ENCODE measurements at places on chromosomes 1 and 21. TPM values are rescaled to one million over a fixed set of nuclear protein-coding genes. Genes with fewer than 3 reads are reported as not detected.

- no peak for DNase-seq
These were observed 209.9 kb downstream of the FAF1 start for GRCh38 chr1:50750021-50750619.

- DNase-seq, result peak; percentile 68
These were observed 22.9 kb upstream of the FAM20B start for GRCh38 chr1:179002552-179003345.

- DNase-seq, result no peak
These were observed 411.1 kb upstream of the CXADR start for GRCh38 chr21:17101696-17102095.

- no peak for DNase-seq
These were observed 72.7 kb upstream of the FAM20B start for GRCh38 chr1:178953034-178953433.

- no peak for DNase-seq
These were observed 130.0 kb upstream of the KCNJ15 start for GRCh38 chr21:38126666-38127303.

GRCh38 chr1:99216956-99217355 lies 47.3 kb upstream of the PLPPR4 start:
- DNase-seq, result no peak

DNA sequence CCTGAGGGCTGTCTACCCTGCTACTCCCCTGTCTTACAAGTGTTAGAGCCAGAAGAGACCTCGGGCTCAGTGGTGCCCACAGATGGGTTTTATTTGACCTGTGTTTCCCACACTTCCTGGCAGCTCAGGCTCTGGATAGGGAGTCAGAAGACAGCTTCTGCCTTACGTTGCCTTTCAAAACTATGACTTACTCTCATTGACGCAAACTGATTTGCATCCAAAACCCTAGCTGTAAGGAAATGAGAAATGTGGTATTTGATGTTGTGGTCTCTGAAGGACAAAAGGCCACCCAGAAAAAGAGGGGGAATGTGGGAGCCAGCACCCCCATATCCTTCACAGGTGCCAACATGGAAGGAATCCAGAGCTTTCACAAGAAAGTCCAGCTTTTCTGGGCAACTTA lies 180.2 kb downstream of the ATG4C start:
- no peak for DNase-seq

GRCh38 chr1:210814382-210815123 lies 319.4 kb downstream of the KCNH1 start:
- DNase-seq, result no peak

Gene VANGL1
- polyA plus RNA-seq, result 0.55 TPM

Gene ACTA1
- not detected for polyA plus RNA-seq

Gene EPHA2
- polyA plus RNA-seq, result not detected
